ENCODE measurements at places on chromosomes 13 and 19. TPM values are rescaled to one million over a fixed set of nuclear protein-coding genes. Genes with fewer than 3 reads are reported as not detected.

- H3K27ac ChIP-seq = peak overlapping the region; percentile 87
- H3K36me3 ChIP-seq = peaks cover 11% of the 10 kb centered on the region
- no peaks in the 10 kb centered on the region for H3K27me3 ChIP-seq
- peaks cover 50% of the 10 kb centered on the region for H3K4me1 ChIP-seq
Measured at GRCh38 chr19:11377237-11377636, 2.8 kb downstream of the SWSAP1 start.

DNA sequence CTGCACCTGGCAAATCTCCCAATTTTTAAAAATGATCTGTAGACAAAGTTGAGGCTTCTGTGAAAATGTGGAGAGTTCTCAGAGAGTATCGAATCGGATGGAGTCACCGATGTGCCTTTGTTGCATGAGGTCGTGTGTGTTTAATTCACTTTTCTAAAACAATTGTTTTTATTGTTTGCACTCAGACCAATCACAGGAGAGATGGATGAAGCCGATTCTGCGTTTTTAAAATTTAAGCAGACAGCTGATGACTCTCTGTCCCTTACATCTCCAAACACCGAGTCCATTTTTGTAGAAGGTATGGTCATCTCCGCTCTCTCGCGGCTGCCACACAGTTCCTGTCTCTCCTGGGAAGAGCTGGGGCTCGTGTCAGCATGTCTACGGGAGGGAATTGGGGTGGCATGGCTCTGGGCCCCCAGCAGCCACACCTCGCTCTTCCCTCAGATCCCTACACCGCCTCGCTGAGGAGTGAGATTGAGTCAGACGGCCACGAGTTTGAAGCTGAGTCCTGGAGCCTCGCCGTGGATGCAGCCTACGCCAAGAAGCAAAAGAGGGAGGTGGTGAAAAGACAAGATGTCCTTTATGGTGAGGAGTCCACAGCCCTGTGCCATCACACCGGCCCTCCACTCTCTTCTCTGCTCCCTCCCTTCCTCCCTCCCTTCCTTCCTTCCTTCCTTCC, 47.2 kb downstream of the PEX11G start:
- no peaks in the 10 kb centered on the region for H3K27me3 ChIP-seq
- no peak overlapping the region for H3K4me3 ChIP-seq
- no peaks in the 10 kb centered on the region for H3K4me1 ChIP-seq
- H3K36me3 ChIP-seq = peaks cover 8% of the 10 kb centered on the region

DNA sequence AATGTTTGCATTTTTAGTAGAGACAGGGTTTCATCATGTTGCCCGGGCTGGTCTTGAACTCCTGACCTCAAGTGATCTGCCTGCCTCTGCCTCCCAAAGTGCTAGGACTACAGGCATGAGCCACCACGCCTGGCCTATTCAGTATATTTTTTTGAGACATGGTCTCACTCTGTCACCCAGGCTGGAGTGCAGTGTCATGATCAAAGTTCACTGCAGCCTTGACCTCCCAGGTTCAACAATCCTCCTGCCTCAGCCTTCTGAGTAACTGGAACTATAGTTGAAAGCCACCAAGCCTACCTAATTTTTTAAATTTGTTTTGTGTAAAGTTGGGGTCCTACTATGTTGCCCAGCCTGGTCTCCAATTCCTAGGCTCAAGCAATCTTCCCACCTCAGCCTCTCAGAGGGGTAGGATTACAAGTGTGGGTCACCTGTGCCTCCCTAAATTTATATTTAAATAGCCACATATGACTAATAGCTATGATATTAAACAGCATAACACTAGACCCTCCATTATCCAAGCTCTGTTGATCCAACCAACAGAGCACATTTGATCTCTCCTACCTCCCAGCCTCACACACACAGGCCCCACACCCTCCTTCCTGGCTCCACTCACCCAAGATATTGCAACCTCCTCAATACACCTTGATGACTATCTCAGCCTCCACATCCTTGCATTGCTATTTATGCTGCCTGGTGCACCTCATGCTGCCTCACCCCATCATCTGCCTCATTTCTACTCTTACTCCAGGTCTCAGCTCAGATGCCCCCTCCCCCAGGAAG, 2.1 kb upstream of the CEACAM19 start:
- no peak overlapping the region for H3K4me3 ChIP-seq
- DNase-seq = no peak
- no peaks in the 10 kb centered on the region for H3K4me1 ChIP-seq
- peaks cover 1% of the 10 kb centered on the region for H3K36me3 ChIP-seq
- no peaks in the 10 kb centered on the region for H3K27me3 ChIP-seq
- no peak overlapping the region for H3K27ac ChIP-seq

DNA sequence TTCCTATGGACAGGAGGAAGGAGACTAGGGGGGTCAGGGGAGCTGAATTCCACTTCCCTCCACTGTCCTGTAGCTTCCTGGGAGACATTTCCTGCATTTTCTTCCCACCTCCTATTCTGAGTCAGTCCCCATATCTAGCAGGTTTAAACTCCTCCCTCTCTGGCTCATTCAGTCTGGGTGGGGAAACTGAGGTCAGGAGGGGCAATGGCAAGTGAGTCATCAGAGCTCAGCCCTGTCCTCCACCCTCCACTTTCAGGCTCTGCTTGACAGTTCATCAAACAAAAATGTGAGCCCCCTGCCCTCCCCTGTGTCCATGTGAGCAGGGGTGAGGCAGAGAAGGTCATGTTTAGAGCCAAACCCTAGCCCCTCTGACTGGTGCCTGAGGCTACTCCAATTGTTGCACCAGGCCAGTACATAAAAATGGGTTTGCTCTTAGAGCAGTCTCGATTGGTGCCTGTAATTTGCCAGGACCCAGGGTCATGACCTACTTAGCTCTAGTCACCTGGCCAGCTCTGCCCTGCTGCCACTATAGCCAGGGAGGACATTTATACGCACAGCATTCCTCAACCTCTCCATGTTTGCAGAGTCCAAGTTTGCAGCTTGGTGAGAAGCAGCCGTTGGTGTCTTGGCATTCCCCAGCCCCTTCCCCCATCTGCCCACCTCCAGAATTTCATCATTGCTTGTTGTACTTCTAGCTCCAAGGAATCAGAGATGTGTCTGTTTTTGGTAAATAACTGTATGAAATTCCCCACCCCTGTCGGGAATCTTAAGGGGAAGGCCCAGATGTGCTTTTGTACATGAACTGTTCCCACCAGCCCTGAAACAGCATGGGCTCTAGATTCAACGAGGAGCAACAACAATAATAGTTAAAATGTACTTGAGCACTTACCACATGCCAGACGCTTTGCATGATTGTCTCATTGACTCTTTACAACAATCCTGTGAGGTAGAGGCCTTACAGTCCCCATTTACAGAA, 20.7 kb downstream of the SAMD4B start:
- peaks cover 4% of the 10 kb centered on the region for H3K4me1 ChIP-seq
- H3K4me3 ChIP-seq = no peak overlapping the region
- no peaks in the 10 kb centered on the region for H3K27me3 ChIP-seq
- peaks cover 18% of the 10 kb centered on the region for H3K36me3 ChIP-seq
- H3K27ac ChIP-seq = no peak overlapping the region
- DNase-seq = no peak

CD79A gene
- total RNA-seq = 2.5 TPM
